Left lung (tissue), 14 donors: ENCODE measurements at places on chromosomes 5 and 9. TPM values are rescaled to one million over a fixed set of nuclear protein-coding genes. Genes with fewer than 3 reads are reported as not detected.

- no peak for DNase-seq
These were observed 42.3 kb downstream of the MARCHF3 start for GRCh38 chr5:126988021-126988569.

Gene TPPP
- polyA plus RNA-seq: 8.4 TPM

Gene PCDHA1
- polyA plus RNA-seq: 0.09 TPM

Gene NUTM2G
- polyA plus RNA-seq: 0.82 TPM

Gene GRIA1
- polyA plus RNA-seq: 20.2 TPM

Gene PHF24
- 0.78 TPM for polyA plus RNA-seq

DNA sequence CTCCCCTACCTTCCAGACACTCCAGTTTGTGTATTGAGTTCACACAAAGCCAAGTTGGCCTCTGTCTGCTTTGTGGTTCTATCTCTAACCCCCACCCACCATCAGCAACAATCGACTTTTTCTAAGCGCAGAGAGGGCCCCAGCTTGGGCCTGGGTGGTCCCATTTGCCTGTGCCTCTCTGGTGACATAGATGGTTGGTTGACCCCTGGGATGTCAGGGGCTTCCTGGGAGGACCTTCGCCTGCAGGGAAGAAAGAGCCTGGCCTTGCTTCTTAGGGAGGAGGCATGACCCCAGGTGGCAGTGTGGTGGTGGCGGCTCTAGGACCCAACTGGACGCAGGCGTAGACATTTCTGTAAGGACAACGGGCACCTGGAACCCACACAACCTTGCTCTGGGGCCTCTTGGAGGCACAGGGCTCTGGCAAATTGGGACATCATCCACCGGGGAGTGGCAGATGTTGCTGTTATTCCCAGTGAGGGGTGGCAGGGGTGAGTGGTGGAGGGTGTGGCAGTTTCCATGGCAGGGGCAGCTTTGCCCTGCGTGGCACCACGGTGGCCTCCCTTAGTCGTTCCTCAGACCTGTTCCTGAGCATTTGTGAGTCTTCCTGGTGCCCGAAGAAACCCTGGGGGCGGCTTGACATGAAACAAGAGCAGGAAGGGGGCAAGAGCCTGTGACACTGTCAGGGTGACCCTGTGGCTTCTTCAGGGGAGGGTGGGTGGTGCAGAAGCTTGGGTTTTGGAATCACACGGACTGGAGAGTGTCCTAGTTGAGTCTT, 171.0 kb upstream of the IER5L start:
- no peak for DNase-seq

Gene OLFM1
- polyA plus RNA-seq: 17.3 TPM

DNA sequence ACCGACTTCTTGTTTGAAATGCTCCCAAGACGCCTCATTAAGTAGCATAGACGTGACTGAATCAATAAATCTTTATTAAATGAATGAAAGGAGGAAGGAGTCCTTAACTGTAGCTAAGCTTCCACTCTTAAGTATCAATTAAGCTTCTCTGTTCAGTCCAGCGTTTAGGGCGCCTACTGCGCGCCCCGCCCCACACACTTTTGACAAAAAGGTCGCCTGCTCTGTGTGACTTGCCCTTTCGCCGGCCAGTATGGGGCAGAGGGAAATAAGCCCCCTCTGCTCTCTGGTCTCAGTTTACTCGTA, 662 bp upstream of the DOLPP1 start:
- DNase-seq: no peak

Gene IL4
- polyA plus RNA-seq: not detected

DNA sequence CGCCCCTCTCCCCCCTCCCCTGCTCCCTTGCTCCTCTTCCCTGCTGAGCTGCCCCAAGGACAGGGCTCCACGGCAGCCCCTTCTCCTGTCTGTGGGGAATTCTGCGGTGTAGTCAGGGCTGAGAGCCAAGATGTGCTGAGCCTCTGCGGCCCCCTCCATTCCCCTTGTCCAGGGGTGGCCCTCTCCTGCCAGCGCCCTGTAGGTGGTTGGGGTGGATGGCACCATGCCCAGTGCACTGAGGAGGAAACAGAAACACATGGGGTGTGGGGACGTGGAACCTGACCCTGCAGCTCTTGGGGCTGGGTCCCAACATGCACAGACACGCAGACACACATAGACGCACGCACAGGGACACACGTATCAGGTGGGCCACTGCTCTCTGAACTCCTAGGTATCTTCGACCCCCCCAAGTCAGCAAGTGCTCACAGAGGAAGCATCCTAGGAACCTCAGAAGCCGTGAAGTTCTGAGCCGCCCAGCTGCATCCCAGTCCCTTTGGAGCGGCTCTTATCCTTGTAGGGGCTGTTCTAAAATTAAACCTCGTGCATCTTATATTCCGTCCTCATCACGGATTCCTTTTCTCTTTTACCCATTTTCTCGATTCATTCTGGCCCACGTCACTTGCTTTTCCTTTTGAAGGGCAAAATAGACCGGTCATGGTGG, 64.8 kb downstream of the HMCN2 start:
- no peak for DNase-seq
